ENCODE measurements at places on chromosomes 3 and 15.

- no peak for DNase-seq
Observed at GRCh38 chr3:71389191-71389590, 194.3 kb downstream of the FOXP1 start.

DNA sequence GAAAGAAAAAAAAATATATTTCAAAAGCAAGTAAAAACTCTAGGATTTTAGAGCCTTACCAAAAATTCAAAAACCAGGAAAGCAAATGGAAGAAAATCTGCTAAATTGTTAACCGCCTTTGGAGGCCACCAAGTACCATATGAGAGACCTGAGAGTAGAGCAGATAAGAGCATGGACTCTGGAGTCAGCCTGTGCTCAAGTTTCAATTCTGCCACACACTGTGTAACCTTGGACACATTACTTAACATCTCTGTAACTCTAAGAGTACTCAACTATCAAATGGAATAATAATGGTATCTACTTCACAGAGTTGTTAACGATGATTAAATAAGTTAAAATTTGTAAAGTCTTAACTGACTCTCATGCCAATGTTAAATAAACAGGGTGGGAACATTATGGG, 12.7 kb downstream of the RBSN start:
- no peak for DNase-seq

GRCh38 chr3:106206146-106206545, 337.3 kb upstream of the CBLB start:
- peak; percentile 59 for DNase-seq

GRCh38 chr15:44340410-44340809, 51.9 kb downstream of the GOLM2 start:
- no peak for DNase-seq

DNA sequence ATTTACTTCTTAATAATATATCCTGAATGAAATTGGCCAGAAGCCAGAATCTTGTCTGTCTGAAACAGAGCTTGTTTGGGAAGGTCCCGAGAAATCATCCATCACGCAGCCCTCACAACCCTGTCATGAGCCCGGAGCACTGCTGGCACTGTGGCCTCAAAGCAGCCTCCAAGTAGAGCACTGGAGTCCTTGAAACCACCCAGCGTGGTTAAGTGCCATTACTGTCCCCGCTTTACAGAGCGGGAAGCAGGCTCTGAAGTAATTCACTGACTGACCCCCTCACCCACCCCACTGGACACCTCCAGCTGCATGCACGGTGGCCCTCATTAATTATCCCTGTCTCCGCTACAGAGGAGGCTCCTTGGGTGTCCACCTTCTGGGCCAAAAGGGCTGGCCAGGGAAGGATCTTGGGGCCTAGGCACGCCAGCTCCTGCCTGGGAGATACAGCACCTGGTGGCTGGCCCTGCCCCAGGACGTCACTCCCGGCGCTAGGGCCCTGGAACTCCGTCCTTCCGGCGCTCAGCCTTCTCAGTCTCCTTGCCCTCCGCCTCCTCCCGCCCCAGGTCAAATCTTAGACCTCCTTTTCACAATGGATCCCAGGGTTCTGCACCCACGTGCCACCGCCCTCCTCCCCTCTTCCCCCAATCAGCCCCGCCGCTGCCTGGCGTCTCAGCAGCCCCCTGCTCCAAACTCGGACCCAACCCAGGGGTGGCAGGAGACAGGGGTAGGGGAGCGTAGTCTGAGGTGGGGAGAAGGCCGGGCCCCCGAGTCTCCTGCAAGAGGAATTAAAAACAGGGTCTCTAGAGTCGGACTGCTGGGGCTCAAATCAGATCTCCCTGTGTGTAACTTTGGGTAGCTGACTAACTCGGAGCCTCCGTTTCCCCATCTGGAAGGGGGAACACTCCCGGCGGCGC, 1.1 kb downstream of the TKT start:
- DNase-seq: peak; percentile 53

DNA sequence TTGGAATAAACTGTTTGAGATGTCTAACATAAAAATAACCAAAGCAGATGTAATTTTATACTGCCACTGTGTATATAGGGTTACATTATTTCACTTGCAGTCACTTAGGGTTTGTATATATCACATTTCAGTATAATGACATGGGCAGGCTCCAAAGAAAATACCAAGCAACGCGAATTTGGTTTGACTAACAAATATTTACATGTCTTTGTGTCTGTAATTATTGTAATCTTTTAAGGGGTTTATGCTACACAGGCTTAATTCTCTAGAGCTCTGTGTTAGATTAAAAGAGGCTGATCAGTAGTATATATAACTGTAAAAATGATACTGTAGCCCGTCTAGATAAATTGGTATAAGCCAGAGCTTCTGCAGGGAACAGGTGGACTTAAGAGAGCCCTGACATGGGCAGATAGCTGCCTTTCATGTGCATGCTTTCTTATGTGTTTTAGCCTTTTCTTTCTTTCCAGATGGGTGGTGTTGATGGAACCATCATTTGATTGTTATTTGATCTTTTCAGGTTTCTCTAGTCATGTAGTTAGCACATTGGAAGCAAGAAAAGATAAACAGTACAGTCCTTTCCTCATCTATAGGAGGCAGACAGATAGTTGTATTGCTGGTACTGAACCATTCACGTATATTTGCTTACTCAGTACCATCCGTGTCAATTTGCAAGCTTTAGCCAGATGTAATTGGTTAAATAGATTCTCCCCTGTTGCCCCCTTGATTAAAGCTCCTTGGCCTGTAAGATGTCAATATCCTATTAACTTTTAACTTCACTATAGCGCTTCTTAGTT, 86.1 kb downstream of the GALK2 start:
- DNase-seq: no peak

DNA sequence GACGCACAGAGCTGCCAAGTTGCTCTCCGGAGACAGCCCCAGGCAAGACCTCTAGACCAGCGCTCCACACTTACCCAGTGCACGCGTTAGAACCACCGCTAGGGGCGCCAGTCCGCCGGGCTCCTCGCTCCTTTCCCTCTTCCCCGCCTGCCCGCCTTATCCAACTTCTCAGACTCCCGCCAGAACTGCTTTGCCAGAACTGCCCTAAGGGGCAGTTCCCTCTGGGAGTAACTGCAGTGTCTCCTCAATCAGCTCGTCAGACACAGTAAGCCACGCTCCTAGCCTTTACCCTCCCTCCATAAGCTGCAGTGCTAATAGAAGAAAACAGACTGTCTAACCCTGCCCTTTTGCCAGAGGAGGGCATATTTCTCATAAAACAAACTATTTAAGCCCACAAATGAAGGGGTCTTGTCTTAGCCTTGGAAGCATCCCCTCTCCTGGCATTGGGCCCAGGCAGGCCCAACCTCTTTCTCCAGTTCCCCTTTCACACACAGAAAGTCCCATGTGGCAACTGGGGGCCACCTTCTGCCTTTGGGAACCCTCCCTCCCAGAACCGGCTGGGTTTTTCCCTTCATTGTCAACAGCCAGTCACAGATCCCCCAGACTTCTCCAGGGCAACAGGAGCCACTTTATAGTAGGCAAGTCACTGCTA, 3.7 kb downstream of the BMF start:
- DNase-seq: peak; percentile 78

- DNase-seq: no peak
Observed at GRCh38 chr15:56886363-56886931, 32.0 kb upstream of the TCF12 start.

DNA sequence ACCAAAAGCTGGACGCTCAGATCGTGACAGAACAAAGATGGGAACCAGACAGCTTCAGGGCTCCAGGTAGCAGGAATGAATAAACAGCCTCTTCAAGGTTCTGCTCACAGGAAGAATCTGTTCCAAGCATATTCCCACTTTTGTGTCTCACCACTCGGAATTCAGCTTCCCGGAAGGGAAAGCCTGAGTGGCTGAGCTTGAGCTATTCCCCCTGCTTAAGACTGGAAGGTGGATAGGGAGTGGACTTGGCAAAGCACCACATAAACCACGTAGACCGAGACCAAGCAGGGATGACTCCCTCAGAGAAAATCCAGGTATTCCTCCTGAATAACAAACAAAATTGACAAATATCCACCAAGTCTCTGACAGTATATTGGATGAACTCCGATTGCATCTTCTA, 180.2 kb upstream of the NR2F2 start:
- DNase-seq: no peak

DNA sequence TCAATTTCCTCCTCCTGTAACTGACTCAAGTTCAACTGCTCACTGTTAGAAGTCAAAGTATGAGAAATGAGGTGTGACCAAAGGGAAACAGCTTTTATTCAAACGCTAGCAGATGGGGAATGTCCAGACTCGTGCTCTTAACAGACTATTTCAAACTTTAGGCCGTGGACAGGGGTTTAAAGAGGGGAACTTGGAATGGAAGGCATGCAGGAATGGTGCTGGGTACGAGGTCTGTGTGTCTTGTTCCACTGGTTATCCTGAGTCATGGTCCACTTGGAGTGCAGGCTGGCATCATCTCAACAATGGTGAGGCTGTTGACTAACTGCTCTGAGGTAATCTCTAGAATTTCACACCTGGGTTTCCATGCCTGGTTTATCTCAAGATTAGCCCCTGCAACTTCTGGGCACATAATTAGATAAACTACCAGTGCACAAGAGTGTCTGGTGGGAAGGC, 22.9 kb upstream of the DNAAF4 start:
- no peak for DNase-seq

- peak; percentile 81 for DNase-seq
Observed at GRCh38 chr15:56736308-56736707, 3.0 kb upstream of the ZNF280D start.

- DNase-seq: no peak
Observed at GRCh38 chr15:80503319-80503952, 99.3 kb downstream of the ARNT2 start.

DNA sequence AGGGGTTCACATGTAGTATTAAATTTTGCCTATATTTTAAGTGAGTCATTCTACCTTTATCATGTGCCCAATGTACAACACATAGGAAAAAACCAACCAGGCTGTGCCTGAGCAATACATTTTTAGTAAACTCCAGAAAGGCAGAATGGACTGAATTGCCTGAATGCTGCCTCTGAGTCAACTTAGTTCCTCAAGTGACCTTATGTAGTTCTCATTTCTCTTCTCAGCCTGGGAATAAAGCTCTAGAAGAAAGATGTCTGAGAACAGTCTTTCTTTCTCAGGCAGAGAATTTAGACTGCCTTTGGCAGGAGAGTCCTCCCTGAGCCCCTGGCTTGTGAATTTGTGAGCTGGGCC, 13.0 kb downstream of the ST3GAL6 start:
- DNase-seq: no peak

DNA sequence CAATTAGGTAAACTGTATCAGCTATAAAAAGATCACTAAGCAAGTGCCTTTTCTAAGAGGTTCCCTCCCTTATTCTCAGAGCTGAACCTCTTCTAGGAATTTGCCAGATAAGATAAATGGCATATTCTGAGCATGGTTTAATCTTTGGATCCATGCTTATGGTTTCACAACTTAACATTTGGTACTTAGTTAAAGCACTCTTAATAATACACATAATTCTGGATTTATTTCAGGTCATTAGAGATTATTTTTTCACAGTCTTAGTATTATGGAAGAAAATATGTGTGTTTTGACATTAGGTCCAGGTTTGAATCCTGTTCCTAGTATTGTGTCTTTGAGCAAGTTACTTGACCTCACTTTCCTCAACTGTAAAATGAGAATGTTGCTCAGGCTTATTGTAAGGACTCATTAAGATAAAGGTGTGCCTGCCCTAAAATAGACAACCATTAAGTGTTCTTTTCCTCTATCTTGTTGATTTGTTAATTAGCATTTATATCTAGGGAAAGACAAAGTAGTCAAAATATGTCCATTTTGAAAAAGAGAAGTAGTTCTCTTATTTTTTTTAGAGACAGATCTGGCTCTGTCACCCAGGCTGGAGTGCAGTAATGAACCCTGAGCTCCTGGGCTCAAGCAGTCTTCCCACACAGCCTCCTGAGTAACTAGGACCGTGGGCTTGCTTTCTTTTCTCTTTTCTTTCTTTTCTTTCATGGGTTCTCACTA, 43.4 kb downstream of the TSC22D2 start:
- no peak for DNase-seq

DNA sequence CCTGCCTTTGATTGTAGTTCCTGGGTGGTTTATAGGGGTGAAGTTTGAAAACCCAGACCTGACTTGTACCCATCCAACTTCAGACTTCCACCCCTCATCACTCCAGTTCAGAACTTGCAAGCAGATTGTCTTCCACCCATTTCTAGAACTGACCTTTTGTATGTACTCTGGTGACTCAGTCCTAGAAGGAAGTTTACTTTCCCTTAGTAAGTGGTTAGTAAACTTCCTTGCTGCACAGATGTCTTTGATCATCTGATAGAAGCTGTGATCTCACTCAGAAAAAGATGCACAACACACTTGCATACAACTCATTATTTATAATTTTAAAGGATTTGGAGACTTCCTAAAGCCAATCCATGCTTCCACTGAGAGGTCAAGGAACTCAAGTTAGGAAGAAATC, 368.0 kb downstream of the MFSD1 start:
- peak; percentile 83 for DNase-seq

- no peak for DNase-seq
Observed at GRCh38 chr3:10292505-10293419, at the start of gene GHRL. Gene GHRL (minus strand): TSS chr3:10292947. CDS start chr3:10290180, 2,767 bp downstream.

DNA sequence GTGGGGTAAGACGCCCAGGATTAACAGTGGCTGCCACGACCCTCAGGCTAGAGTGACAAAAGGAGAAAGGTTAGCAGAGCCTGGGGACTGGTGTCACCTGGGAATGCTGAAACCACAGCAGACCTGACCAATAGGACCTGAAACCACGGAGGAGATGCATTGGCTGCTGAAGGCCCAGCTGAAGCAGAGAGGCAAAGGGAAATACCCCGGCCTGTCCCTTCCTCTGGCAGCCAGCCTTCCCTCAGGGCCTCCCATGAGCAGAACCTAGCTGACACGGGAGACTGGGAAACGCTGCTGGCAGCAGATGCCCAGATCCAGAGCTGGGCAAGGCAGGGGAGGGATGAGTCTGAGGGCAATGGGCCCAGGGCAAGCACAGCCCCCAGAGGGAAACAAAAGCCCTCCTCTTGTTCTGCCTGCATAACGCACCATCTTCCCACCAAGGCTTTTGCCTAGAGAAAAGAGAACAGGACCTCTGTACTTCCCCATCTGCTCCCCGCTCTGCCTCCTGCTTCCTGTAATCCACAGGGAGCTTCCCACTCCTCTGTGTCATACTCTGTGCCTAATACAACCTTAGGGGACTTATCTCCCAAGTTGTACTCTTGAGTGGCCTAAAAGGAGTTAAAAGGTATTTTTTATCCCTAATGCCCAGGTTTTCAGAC, 216.2 kb downstream of the ABHD5 start:
- no peak for DNase-seq

DNA sequence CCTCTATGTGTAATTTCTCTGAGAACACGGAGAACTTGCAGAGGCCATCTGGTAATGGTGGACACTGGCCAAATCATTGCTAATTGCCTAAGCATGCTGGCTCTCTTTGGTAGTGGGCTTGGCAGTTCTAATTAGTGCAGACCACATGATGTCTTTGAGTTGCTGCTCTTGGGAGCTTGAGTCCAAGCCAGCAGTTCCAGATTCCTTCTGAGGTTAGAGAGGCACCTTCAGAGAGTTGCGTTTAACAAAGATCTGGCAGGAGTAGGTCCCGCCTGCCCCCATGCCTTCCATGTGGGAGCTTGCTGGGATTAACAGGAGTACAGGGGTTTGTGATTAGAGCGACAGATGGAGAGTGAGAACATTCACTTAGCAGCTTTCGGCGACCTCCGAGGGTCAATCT, 449.0 kb upstream of the LMCD1 start:
- no peak for DNase-seq

- no peak for DNase-seq
Observed at GRCh38 chr3:184630861-184631471, 69.4 kb downstream of the EPHB3 start.
